A549 treated with Hydrocortisone at 1 μM for 4 hours (cell line): ENCODE measurements at places on chromosomes 13 and 19. TPM values are rescaled to one million over a fixed set of nuclear protein-coding genes. Genes with fewer than 3 reads are reported as not detected.

ZNF497 gene
- total RNA-seq, result 0.92 to 1.5 TPM (median 1.1 TPM) in 5 replicates

PABPC3 gene
- total RNA-seq, result 0.12 to 0.17 TPM (median 0.15 TPM) in 5 replicates

ICAM4 gene
- 0.08 to 0.09 TPM in 2 of 5 replicates, not detected in the others for total RNA-seq

NR2C2AP gene
- 28.5 to 30.0 TPM (median 29.1 TPM) in 5 replicates for total RNA-seq

AMH gene
- 8.0 to 17.1 TPM (median 14.7 TPM) in 5 replicates for total RNA-seq

ZNF837 gene
- total RNA-seq, result 0.89 to 1.7 TPM (median 1.4 TPM) in 5 replicates

BIVM gene
- total RNA-seq, result 3.3 to 4.5 TPM (median 4.2 TPM) in 5 replicates

ZIK1 gene
- 0.03 TPM in 1 of 5 replicates, not detected in the others for total RNA-seq

RGS9BP gene
- 0.31 to 0.59 TPM (median 0.44 TPM) in 5 replicates for total RNA-seq

FFAR3 gene
- total RNA-seq, result 0.09 TPM in 2 of 5 replicates, not detected in the others

CFAP97D2 gene
- total RNA-seq, result not detected in 5 replicates

PEG3 gene
- total RNA-seq, result not detected in 5 replicates

HNRNPM gene
- total RNA-seq, result 223 to 332 TPM (median 235 TPM) in 5 replicates

SLITRK1 gene
- not detected in 5 replicates for total RNA-seq

CACNG6 gene
- 8.8 to 12.8 TPM (median 11.3 TPM) in 5 replicates for total RNA-seq

ZFR2 gene
- 0.20 TPM in 1 of 5 replicates, not detected in the others for total RNA-seq

SLC17A7 gene
- 0.37 to 0.75 TPM (median 0.59 TPM) in 5 replicates for total RNA-seq

MED26 gene
- 4.5 to 5.7 TPM (median 5.2 TPM) in 5 replicates for total RNA-seq

LGALS14 gene
- not detected in 5 replicates for total RNA-seq

CFD gene
- total RNA-seq, result 8.2 to 22.5 TPM (median 20.7 TPM) in 5 replicates

ANKRD24 gene
- total RNA-seq, result 0.14 to 0.24 TPM (median 0.22 TPM) in 5 replicates
